ENCODE measurements at places on chromosomes 4 and X.

DNA sequence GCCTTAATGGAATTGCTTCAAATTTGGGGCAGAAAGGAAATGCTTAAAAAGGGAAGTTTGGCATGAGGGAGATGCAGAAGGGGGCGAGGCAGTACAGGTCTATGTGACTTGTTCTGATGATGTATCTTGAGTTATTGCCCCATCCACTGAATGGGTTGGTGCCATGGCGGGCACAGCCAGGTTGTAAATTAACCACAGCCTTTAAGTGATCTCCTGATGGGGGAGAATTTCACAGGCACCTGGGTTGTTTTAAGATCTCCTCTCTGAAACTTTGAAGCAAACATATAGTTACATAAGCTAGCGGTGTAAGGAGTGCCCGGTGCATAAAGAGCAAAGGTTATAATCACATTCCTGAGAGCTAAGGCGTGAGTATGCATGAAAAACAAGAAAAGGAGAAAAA lies 37.0 kb downstream of the NPY5R start:
- no peak for DNase-seq

GRCh38 chr4:90457817-90458216 lies 330.6 kb downstream of the CCSER1 start:
- DNase-seq, result no peak

- DNase-seq, result no peak
Measured at GRCh38 chr4:80611678-80611979, 276.1 kb downstream of the CFAP299 start.

- no peak for DNase-seq
Measured at GRCh38 chrX:27162496-27162895, 300.6 kb downstream of the PPP4R3C start.

GRCh38 chr4:95105983-95106382 lies 348.2 kb downstream of the BMPR1B start:
- no peak for DNase-seq

DNA sequence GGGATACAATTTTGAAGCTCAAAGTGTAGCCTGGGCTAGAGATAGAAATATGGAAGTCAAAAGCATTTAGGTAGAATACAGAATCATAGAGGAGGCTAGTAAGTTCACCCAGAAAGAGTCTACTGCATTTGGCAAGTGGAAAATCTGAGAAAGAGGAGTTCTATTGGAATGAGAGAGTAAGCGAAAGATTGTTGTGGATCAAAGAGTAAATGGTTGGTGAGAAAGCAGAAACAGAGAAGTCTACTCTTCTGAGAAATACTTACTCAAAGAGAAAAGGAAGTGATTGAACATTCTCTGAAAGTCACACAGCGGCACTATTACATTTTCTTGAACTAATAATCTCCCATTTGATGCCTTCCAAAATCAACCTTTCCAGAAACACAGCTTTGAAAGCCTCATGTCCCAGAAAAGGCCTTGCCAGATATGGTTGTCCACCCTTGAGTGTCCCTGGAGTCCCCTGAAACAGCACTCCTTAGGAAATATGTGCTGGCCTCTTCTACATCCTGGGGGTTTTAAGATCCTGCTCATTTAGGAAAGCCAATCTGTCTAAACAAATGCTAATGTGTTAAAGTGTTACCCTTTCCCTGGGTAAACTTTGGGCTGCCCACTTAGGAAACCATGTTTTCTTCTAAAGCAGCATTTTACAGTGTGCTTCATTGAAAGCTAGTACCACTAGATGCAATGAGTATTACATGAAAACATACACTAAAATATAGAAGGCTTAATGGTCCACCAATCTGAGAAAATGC lies 132.6 kb downstream of the INPP4B start:
- no peak for DNase-seq

DNA sequence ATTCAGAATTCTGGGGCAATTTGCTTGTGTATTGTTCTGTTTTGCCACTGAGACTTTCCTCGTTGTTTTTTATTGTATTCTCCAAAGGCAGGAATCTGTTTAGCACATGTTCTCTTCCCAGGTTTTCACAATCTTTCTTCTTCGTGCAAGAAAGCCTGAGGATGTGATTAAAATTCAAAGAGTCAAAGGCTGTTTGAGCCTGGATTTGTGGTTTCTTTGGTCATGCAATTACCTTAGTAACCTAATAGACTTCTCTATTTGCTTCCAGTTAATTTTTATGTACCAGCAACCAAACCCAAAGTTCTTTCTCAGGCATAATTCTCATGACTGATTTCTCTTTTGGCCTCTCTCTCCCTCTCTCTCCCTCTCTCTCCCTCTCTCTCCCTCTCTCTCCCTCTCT lies 1420.1 kb upstream of the TENM3 start:
- DNase-seq, result no peak

GRCh38 chrX:8433109-8434062 lies 31.2 kb upstream of the VCX3B start:
- no peak for DNase-seq

DNA sequence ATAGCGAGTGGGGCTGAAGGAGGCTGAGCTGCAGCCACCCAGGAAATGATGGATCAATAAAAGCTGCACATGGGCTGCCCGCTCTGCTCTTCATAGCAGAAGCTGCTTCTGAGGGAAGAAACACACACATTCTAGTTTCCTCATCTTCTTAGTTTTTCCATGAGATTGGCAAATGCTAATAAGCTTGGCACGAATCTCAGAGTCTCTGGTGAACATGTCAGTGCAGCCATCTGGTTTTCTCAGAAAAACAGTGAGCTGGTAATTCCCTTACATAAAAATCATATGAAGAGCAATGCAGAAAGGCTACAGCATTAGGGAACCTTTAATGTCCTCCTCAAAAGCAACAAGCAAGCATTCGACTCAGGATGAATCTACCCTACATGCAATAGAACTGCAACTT lies 69.9 kb downstream of the GATB start:
- no peak for DNase-seq

GRCh38 chrX:18889346-18890048 lies 94.4 kb downstream of the PHKA2 start:
- no peak for DNase-seq

GRCh38 chr4:184958923-184959210 lies 59.4 kb upstream of the HELT start:
- DNase-seq, result no peak

DNA sequence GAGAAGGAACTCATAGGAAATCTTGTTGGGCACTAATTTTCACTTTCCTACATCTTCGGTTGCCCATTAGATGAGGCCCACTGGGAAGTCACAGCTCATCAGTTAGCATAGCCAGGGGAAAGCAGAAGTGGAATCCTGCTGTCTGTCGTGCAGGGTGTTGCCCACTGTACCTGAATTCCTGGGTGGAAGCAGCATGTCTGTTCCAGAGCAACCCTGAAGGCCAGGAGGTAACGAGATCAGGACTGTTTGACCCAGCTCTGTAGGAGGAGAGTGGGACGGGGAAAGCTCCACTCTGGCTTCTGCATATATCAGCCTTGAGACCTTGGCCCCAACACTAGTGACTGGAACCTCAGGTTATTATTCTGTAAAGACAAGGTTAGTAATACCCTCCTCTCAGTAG lies 296.1 kb downstream of the EVC2 start:
- no peak for DNase-seq

GRCh38 chr4:128757712-128758111 lies 51.8 kb upstream of the JADE1 start:
- no peak for DNase-seq

GRCh38 chr4:74376888-74377483 lies 12.0 kb downstream of the EREG start:
- DNase-seq, result no peak

DNA sequence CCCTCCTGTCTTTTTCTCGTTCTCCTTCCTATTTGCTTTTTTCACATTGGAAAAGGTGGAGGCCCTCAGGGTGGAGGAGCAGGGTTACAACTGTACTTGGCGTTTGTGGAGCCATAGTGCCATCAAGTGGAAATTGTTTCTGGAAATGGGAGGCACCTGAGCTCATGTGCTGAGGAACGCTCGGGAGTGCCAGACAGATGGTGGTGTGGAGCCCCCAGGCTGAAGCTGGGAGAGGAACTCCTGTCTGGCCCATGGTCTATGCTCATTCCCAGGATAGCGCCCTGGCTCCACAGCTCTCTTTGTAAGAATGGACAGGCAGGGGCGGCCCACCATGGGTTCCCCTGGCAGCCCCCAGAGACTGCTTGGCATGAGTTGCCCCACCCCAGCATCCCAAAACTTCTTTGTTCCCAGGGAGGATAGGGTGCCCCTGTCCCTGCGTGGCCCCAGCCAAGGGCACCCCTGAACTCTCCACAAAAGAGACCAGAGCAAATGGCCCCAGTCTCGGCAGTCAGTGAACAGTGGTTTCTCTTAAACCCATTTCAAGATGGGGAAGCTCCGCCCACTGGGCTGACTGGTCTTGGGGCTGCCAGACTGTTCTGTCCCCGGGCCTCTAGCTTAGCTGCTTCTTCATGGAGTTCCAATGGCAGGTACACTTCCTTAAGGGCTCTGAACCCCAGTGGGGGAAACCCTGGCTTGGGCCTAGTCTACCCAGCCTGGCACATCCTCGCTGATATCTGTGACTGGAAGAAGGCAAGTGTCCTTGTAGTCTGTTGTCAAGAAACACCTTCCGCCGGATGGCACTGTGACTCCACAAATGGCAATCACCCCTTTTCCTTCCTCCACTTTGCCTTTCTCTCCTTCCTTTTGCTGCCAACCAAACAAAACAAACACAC lies 70.1 kb downstream of the NBDY start:
- no peak for DNase-seq

- DNase-seq, result no peak
Measured at GRCh38 chr4:6337331-6337935, 67.8 kb downstream of the WFS1 start.

- DNase-seq, result no peak
Measured at GRCh38 chr4:30068234-30068633, 651.9 kb upstream of the PCDH7 start.

- DNase-seq, result no peak
Measured at GRCh38 chr4:40856840-40857362, 107.1 kb downstream of the NSUN7 start.

Measured in stimulated activated CD8-positive, alpha-beta memory T cell treated with anti-CD3 and anti-CD28 coated beads, Interleukin-7, amount 100 ng/mL, for 1 hour (primary cell).